Thoracic aorta (tissue), 2 donors: ENCODE measurements at places on chromosomes 3 and 15.
A peak's percentile ranks its signal among the peaks of the same experiment; 100 is the strongest.

- DNase-seq = no peak
Observed at GRCh38 chr3:127823426-127823857, 1.1 kb upstream of the MGLL start.

- no peak for DNase-seq
Observed at GRCh38 chr3:114216186-114216970, 21.0 kb downstream of the ZNF80 start.

DNA sequence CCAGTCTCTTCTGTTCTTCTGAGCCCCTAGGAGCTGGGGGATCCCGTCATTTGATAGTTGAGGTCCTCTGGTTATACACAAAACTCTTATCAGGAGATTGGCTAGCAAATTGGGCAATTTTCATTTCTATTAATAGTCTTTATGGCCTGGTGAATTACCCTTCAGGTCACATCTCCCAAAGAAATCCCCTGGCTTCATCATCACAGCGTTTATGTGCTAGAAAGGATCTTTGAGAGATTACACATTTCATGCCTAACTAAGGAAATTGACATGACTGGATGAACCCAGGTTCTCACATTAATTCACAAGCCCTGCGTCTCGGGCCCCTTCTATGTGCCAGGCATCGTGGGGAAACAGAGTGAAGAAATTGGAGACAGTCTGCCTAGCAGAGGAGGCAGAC is 227.4 kb upstream of the PROK2 start:
- DNase-seq = no peak

GRCh38 chr15:98955331-98955730 is 52.3 kb downstream of the PGPEP1L start:
- no peak for DNase-seq

DNA sequence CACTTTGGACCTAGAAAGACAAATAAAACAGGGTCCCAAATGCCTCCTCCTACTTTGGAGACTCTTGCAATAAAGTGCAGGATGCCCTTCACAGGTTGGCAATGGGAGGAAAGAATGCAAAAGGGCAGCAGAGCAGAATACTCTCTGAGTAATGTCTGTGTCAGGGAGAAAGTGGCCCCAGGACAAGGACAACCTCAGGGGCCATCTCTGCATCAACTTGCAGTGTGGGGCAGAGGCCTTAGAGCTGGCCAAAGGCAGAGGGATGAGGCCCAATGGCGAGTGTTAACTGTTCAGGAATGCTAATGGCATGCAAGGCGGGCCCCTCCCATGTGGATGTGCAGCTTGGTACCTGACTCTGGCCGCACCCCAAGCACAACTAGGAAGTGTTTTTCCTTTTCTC is 8.4 kb downstream of the UPK1B start:
- DNase-seq = no peak

DNA sequence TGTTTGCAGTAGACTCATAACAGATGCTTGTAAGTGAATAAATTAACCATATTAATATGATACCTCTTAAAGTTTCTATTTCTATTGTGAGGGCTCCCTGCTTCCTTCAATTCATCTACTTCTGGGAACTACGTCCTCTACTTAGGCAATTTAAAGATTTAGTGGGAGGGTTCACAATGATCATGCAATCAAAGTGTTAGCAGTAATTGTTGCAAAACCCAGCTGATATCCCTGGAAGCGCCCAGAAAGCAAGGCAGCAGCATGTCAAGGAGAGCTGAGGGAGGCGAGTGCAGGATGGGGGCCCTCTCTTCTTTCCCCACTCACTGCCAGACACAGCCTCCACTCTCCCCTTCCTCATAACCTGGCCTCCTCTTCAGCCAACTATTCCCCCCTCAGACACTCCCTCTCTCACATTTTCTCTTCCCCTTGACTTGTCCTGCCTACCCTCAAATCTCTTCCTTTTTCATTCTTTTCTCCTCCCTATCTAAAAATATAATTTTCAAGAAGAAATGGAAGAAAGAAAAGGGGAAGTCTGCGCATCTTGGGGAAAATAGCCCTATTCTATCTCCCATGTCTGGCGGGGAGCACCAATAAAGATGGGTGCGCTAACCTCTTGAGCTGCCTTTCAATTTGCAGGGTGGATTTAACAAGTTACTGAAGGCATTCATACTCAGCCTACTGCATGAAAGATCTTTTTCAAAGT is 6.6 kb downstream of the TMEM212 start:
- DNase-seq = no peak

GRCh38 chr15:74773731-74774252 is 8.1 kb upstream of the CSK start:
- no peak for DNase-seq

GRCh38 chr3:138043266-138044029 is 33.5 kb downstream of the CLDN18 start:
- no peak for DNase-seq

GRCh38 chr3:141854599-141854998 is 21.8 kb upstream of the ATP1B3 start:
- no peak for DNase-seq

- DNase-seq = no peak
Observed at GRCh38 chr15:29242456-29243242, 27.0 kb downstream of the NSMCE3 start.

DNA sequence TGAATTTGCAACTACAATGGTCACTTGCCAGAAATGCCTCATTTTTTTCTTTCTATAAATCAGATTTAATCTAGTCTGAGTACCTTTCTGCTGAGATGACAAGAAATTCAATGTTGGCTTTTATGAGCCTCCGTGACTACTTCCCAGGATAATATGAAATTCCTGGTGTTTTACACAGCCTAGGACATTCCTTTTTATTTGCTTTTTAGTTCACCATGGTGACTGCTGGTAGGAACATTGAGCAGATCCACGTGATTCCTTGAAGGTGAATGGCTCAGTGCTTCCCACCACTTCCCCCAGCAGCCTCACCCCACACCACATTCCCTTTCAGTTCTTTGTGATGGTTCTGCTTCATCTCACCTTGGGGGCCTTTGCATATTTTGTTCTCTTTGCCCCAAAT is 4.3 kb upstream of the NPTN start:
- DNase-seq = no peak

DNA sequence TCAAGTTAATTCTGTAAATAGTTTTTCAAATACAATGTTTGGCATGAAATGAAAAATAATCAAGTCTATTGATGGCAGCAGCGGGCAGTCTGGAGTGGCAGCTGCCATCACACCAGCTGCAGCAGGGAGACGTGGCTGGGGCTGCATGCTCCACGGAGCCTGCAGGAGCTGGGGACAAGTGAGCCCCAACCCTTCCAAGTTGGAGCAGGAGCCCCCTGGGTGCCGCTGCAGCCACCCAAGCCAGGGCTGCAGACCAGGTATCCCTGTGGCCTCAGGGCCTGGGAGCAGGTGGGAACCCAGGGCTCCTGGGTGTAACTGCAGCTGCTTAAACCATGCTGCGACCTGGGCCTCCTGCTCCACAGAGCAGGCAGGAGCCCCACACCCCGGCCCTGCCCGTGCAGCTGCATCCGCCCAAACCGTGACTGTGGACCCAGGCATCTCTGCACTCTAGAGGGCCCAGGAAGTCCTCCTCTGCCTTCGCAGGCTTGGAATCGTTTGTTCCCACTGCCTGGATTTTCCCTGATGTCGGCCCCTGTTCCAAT is 257.4 kb downstream of the PLOD2 start:
- DNase-seq = no peak

- DNase-seq = no peak
Observed at GRCh38 chr3:183527428-183528379, 27.8 kb downstream of the KLHL6 start.

DNA sequence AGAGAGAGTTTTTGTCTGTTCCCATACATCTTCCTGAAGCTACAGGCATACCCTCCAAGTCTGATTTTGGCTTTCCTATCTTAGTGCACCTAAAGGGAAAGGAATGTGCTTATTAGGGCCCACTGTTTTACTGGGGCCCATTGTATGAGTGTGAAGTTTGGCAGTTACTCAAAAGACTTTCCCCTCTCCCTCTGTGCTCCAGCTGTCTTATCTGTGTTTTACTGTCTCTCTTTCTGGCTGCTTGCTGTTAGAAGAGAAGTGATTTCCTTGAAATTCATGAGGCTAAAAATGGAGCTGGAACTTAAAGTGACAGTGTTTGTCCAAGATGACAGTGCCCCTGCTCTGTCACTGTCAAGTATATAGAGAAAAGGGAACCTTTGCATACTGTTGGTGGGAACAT is 436.2 kb downstream of the OCA2 start:
- no peak for DNase-seq

- DNase-seq = no peak
Observed at GRCh38 chr15:62165104-62165792, at the start of gene C2CD4B. Gene C2CD4B (minus strand): TSS chr15:62165285. CDS start chr15:62164984, 301 bp downstream.

DNA sequence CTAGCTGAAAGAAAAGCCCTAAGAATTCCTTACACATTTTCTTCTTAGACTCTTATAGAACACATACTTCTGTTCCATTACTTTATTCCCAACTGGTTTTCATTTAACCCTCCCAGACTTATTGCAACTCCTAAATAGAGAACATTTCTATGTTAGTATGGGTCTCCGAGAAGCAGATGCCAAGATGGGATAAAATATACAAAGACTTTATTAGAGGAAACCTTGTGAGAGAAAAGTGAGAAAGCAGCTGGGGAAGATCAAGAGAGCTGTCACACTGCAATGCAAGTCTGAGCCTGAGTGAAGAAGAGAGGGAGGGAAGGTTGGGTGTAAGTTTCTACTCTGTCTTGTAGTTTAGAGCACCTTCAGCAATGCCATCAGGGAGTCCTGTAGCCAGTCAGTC is 979.3 kb downstream of the IGSF11 start:
- no peak for DNase-seq

GRCh38 chr3:177251755-177252154 is 54.5 kb upstream of the TBL1XR1 start:
- no peak for DNase-seq

GRCh38 chr3:47542471-47543173 is 29.1 kb upstream of the ELP6 start:
- peak; percentile 41 for DNase-seq

- DNase-seq = no peak
Observed at GRCh38 chr3:46406788-46407611, at the start of the genes CCR5AS and CCRL2. Gene CCR5AS (minus strand): TSS chr3:46407066. Gene CCRL2 (plus strand): TSS chr3:46407259. CDS start chr3:46408080, 821 bp downstream.

DNA sequence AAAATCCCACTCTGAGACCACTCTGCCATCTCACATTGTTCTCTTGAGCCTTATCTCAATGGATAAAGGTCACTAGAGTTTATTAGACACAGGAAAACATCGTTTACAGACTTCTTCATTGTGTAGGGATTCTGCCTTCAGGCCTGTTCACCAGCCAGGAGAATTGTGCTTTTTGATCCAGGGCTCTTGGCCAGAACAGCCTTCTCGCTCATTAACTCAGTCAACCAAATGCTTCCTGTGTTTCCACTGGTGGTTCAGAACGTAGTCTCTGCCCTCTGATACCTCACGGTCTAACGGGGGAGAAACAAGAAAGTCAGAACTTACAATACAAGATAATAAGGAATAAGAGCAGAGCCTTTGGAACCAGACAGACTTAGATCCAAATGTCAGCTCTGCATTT is 54.2 kb upstream of the TSEN2 start:
- no peak for DNase-seq

- DNase-seq = no peak
Observed at GRCh38 chr3:128546646-128547045, 53.6 kb upstream of the GATA2 start.

- DNase-seq = no peak
Observed at GRCh38 chr15:62389885-62390790, 225.1 kb upstream of the C2CD4B start.

GRCh38 chr15:35963326-35963725 is 417.4 kb upstream of the DPH6 start:
- DNase-seq = no peak

- DNase-seq = no peak
Observed at GRCh38 chr3:10330319-10330718, 9.4 kb upstream of the SEC13 start.

- no peak for DNase-seq
Observed at GRCh38 chr15:58046467-58046866, 19.0 kb downstream of the ALDH1A2 start.

DNA sequence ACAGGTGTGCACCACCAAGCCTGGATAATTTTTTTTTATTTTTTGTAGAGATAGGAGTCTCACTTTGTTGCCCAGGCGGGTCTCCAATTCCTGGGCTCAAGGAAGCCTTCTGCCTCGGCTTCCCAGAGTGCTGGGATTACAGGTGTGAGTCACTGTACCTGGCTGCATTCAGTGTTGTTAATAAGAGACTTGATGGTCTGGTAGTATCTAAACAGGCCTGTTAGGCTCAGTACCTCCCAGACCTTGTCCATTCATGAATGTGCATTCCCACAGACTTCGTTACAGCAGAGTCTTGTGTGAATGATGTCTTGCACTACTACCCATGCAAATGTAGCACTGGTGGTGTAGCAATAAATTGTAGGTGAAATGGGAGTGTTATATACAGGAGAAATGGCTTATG is 17.7 kb downstream of the CMTM8 start:
- DNase-seq = no peak

DNA sequence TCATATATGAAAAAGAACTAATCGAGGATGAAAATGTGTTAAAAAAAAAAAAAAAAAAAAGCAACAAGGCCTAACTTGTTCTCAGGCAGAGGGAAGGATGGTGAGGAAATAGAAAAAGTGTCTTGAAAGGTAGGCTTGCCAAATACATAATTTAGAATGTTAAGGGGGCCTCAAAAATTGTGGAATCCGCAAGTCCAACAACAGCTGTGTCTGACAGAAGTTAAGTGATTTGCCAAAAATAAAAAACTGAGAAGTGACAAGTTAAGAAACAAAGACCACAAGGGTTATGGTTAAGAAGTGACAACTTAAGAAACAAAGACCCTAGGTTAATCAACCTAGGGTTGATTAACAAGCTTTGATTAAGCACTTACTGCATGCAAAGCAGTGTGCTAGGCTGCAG is 110.6 kb downstream of the P2RY1 start:
- DNase-seq = no peak

GRCh38 chr15:87207990-87208580 is 1048.5 kb downstream of the NTRK3 start:
- no peak for DNase-seq

GRCh38 chr3:169676925-169677537 is 13.5 kb upstream of the MECOM start:
- no peak for DNase-seq

GRCh38 chr3:173912126-173912525 is 514.6 kb downstream of the NLGN1 start:
- no peak for DNase-seq

DNA sequence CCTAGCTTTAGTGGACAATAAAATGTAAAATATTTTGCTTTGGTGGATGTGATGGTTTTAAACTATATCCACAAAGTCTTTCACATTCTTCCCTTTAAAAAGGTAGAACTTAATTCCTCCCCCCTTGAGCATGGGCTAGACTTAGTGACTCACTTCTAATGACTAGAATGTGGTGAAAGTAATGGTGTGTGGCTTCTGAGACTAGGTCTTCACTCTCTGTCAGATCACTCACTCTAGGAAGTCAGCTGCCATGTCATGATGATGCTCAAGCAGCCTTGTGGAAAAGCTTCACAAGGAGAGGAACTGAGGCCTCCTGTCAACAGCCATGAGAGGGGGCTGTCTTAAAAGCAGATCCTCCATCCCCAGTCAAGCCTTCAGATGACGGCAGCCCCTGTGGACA is 4.2 kb downstream of the LRRC2 start:
- no peak for DNase-seq

GRCh38 chr3:112376992-112377391 is 44.0 kb downstream of the CD200 start:
- DNase-seq = no peak
